ENCODE measurements at places on chromosomes 11 and 22. TPM values are rescaled to one million over a fixed set of nuclear protein-coding genes. Genes with fewer than 3 reads are reported as not detected.

GRCh38 chr11:96448225-96448624 is 58.4 kb downstream of the JRKL start:
- H3K27me3 ChIP-seq, result peaks cover 15% of the 10 kb centered on the region
- no peak overlapping the region for H3K27ac ChIP-seq
- H3K36me3 ChIP-seq, result no peaks in the 10 kb centered on the region
- no peaks in the 10 kb centered on the region for H3K4me1 ChIP-seq
- no peak for DNase-seq

DNA sequence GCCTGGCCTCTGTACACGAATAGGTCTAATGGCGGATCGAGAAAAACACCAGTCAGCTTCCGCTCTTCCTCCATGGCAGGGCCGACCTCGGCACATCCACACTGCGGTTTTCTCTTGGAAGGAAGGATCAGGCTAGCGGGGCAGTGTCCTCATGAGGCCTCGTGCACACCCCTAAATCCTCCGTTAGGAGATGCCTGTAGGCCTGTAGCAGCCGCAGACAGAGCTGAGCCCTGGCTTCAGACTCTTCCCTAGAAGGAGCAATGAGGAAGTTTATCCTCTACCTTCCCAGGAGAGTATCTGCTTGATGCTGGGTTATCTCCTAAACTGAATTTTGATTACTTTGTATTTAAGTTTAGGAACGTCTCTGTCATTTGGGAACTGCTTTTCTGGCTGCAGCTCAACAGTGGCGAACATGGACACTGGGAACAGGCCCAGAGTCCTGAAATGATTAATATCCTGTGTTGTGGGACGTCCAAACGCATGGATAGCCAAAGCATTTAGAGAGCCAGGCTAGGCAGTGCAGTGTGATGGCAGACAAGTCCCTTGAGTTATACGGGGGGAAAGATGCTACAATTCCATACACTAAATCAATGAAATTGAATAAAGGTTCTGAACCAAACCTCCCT is 16.5 kb upstream of the BMAL1 start:
- H3K27ac ChIP-seq, result no peak overlapping the region
- H3K36me3 ChIP-seq, result no peaks in the 10 kb centered on the region
- DNase-seq, result no peak
- peaks cover 22% of the 10 kb centered on the region for H3K27me3 ChIP-seq
- no peak overlapping the region for H3K4me3 ChIP-seq
- no peaks in the 10 kb centered on the region for H3K4me1 ChIP-seq

VSIG10L2 gene
- not detected for polyA plus RNA-seq

- DNase-seq, result no peak
- H3K27ac ChIP-seq, result no peak overlapping the region
- peak overlapping the region; percentile 32 for H3K4me3 ChIP-seq
- H3K36me3 ChIP-seq, result no peaks in the 10 kb centered on the region
- peaks cover 27% of the 10 kb centered on the region for H3K27me3 ChIP-seq
- H3K4me1 ChIP-seq, result peaks cover 7% of the 10 kb centered on the region
Measured at GRCh38 chr11:33828604-33829429, 54.5 kb upstream of the FBXO3 start.

DNA sequence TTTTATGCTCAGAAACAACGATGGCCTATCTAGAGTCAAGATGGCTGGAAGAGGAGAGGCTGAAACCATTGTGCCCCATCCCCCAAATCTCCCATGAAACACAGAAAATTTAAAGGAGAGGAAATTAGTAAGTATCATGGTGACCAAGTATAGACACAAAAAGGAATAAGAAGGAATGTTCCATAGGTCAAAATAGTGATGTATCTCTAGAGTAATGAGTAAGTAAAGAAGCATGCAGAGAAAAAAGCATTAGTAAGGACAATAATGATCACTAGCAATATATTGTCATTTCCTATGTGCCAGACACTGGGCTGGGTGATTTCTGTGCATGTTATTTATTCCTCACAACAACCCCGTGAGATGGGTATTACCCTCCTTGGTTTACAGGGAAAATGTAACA is 2.6 kb upstream of the SLC22A24 start:
- DNase-seq, result no peak
- no peak overlapping the region for H3K4me3 ChIP-seq
- H3K4me1 ChIP-seq, result no peaks in the 10 kb centered on the region

DNA sequence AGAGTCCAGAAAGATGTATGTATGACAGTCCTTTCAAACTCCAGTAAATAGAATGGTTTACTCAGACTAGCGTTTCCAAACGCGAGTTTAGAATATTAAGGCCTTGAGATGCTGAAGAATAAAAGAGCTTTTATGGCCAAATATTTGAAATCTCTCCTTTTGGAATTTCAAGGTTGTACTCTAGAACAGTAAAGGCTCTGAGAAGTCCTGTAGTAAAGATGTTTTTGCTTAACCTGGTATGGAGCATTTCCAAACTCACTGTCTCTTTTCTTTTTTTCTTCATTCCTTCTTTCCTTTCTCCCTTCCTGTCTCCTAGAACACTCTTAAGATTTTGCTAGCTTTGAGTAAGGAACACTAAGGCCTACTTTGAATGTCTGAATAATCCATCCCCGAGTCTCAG is 91.4 kb upstream of the RAG2 start:
- no peaks in the 10 kb centered on the region for H3K36me3 ChIP-seq
- H3K27me3 ChIP-seq, result peaks cover 5% of the 10 kb centered on the region
- H3K27ac ChIP-seq, result no peak overlapping the region
- DNase-seq, result no peak
- no peaks in the 10 kb centered on the region for H3K4me1 ChIP-seq
- H3K4me3 ChIP-seq, result no peak overlapping the region

PDE3B gene
- 36.5 TPM for polyA plus RNA-seq

DNA sequence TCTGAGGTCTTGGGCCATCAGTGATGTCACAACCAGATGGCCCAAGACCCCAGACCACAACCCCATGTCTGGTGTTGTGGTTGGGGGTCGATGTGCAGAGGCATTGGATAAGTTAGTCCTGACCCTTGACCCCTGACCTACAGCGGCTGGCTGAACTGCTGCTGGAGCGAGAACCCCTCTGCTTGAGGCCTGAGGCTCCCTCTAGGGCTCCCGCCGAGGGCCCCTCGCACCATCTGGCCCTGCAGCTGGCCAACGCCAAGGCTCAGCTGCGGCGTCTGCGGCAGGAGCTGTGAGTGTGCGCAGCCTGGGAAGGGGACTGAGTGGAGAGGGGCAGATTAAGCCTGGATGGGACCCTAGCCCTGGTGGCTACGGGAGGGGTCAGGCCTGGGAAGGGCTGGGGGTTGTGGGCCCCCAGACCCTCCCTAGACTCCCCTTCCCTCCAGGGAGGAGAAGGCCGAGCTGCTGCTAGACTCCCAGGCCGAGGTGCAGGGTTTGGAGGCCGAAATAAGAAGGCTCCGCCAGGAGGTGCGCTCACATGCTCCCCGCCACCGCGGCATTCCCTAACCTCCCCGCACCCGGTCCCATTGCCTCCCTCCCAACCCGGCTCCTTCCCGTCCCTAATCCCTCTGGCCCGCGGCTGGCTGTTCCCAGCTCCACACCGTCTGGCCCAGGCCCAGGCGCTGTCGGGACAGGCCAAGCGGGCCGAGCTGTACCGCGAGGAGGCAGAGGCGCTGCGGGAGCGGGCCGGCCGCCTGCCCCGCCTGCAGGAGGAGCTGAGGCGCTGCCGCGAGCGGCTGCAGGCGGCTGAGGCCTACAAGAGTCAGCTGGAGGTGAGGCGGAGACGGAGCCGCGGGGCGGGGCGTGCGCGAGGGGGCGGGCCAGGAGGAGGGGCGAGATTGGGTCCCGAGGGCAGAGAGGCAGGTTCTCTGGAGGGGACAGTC is 2.1 kb downstream of the CCDC88B start:
- no peak overlapping the region for H3K4me3 ChIP-seq
- H3K27ac ChIP-seq, result peak overlapping the region; percentile 23
- peak; percentile 87 for DNase-seq
- H3K27me3 ChIP-seq, result no peaks in the 10 kb centered on the region
- peaks cover 15% of the 10 kb centered on the region for H3K36me3 ChIP-seq

DNA sequence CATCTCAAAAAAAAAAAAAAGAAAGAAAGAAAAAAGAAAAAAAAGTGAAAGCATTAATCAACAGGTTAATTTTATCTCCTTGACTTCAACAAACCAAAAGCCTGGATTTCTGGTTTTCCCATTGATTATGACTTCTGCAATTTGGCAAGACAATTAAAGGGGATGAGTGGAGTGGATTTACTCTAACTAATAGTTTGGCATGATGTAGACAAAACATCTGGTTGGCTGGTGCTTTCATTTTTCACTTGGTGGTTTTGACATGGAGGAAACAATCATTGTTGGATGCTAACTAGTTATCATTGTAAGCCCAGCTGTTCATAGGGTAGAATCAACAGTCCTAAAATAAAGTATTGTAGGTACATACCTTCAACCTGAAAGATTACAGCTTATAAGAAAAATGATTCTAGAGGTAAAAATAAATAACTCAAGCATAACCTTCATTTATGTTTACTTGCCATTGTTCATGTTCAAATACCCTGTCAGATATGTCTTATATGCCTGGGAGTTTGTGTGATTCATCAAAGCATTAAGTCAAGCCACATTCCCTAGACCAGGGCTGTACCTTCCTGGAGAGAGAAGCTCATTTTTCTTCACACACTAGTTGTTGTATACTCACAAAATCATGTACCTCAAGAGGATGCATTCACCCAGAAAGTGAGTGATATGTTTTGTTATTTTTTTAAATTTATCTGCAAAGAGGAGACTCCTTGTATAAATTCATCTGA is 15.1 kb downstream of the FIBIN start:
- H3K27ac ChIP-seq, result no peak overlapping the region
- no peaks in the 10 kb centered on the region for H3K36me3 ChIP-seq
- no peaks in the 10 kb centered on the region for H3K27me3 ChIP-seq
- H3K4me1 ChIP-seq, result no peaks in the 10 kb centered on the region
